Fibroblast of upper back skin (primary cell): ENCODE measurements at places on chromosomes 6 and 20.

- peak; percentile 80 for DNase-seq
These were observed 34.5 kb downstream of the SLX4IP start for GRCh38 chr20:10469599-10469998.

GRCh38 chr20:4720977-4721349, 746 bp upstream of the PRND start:
- no peak for DNase-seq

DNA sequence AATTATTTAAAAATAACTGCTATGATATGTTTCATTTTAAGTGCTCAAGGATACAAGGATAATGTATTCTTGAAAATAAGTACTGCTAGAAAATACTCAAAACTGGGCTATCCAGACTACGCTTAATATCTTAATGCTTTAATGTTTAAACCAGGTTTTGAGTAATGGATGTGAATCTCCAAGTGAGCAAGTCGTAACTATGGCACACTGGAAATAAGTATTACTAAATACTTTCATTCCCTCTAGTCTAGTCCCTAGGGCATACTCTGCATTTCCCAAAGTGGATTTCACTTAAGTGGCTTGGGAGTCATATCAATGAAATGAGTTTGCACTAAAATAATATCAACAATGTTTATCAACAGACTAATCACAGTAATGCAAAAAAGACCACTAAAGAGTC, 48.1 kb downstream of the HMGCLL1 start:
- DNase-seq = no peak

DNA sequence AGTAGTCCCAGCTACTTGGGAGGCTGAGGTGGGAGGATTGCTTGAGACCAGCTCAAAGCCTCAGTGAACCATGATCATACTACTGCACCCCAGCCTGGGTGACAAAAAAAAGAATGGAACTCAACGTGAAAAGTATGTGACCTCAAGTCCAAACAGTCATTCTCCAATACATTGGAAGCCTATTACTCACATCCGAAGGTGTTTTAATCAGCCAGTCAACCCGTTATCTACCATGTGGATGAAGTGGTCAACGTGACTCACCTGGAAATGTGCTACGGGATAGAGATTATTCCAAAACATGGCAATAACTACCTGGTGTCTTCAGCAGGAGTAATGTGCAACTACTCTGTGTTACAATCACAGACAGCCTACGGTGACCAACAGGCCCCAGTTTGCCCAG, 85.8 kb upstream of the TOP1 start:
- DNase-seq = no peak

- peak; percentile 82 for DNase-seq
These were observed 10.7 kb downstream of the TULP4 start for GRCh38 chr6:158322724-158323560.

- DNase-seq = no peak
These were observed 13.0 kb downstream of the UBE2J1 start for GRCh38 chr6:89339565-89339964.

- DNase-seq = no peak
These were observed 736.5 kb downstream of the HACE1 start for GRCh38 chr6:104123227-104123626.

- no peak for DNase-seq
These were observed 305.6 kb downstream of the CDH4 start for GRCh38 chr20:61557621-61558020.

DNA sequence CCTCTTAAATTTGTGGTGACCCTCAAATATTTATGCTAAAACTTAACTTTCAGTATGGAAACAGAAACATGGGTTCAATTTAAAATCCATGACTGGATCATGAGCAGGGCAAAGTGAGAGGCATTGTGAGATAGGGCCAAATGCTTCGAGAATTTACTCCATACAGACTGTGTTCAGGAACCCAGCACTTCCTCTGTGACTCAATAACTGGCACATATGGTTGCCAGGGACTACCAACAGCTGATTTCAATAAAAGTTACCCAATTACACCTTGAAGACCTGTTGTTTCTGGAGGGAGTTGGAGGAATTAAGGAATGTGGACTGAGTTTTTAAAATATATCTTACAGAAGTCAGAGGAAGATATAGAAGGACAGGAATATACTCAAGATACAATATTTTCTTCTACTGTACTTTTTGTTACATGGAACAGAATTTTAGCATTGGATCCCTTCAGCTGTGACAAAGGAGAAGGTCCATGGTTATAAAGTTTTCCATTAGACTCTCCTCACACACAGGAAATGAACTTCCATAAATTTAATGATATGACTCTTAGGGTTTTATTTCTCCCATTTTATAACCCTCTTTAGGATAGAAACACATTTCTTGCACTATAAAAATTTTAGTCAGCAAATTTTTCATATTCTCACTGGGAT, 258.5 kb downstream of the KHDC1L start:
- peak; percentile 66 for DNase-seq
